Stimulated activated naive CD4-positive, alpha-beta T cell treated with Interleukin-2 at 50 U/mL for 16 hours (primary cell): ENCODE measurements at places on chromosomes 3 and 15.

- DNase-seq: no peak
These were observed 23.7 kb upstream of the SFMBT1 start for GRCh38 chr3:53069422-53070068.

DNA sequence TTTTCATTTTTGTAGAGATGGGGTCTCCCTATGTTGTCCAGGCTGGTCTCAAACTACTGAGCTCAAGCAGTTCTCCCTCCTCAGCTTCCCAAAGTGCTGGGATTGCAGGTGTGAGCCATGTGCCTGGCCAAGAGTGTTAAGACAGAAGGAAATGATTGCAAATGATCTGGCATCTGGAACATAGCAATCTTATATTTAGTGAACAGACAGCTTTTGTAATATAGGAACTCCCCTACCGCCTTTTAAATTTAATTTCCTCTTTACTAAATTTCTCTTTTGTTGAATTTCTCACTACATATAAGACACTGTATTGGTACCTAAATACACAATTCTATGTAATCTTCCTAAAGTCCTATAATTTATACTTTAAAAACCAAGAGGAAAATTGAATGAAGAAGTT lies 13.1 kb downstream of the ANO10 start:
- DNase-seq: no peak

- no peak for DNase-seq
These were observed 44.5 kb upstream of the MYO5C start for GRCh38 chr15:52340093-52340492.

- DNase-seq: no peak
These were observed 79.2 kb downstream of the B3GALNT1 start for GRCh38 chr3:161025911-161026310.

DNA sequence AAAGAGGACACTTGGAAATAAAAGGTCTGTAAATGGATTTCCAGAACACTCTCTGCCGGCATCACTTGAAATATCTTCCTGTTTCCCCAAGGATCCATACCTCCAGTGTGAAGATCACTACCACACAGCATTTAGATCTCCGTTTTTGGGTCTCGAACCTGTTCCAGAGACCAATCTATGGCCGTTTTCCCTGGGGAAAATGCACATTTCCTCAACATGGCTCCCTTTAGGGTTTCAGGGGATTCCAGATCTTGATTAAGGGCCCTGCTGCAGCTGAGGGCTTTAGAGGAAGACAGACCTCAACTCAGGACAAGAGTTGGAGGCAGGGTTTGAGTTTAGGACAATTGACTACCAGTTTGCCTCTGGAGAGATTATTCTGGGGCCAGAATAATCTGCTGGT lies 2.1 kb downstream of the CTSH start:
- DNase-seq: no peak

- no peak for DNase-seq
These were observed 892.3 kb downstream of the CADM2 start for GRCh38 chr3:85851071-85851470.

DNA sequence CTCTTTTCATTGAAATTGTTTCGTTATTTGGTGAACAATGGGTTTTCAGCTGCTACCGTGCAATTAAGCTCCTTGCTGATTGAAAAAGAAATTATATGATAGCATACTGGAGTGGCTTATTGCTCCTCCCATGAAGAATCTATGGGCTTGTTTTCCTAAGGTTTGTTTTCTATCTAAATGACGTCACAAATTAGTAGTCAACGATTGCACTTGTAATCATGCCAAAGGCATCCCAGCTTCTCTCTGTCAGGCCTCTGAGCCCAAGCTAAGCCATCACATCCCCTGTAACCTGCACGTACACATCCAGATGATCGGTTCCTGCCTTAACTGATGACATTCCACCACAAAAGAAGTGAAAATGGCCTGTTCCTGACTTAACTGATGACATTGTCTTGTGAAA lies 388.0 kb upstream of the LMCD1 start:
- no peak for DNase-seq

- DNase-seq: no peak
These were observed 143.7 kb downstream of the NR1D2 start for GRCh38 chr3:24088782-24089181.

- no peak for DNase-seq
These were observed 54.8 kb upstream of the TNFSF10 start for GRCh38 chr3:172577987-172578570.

DNA sequence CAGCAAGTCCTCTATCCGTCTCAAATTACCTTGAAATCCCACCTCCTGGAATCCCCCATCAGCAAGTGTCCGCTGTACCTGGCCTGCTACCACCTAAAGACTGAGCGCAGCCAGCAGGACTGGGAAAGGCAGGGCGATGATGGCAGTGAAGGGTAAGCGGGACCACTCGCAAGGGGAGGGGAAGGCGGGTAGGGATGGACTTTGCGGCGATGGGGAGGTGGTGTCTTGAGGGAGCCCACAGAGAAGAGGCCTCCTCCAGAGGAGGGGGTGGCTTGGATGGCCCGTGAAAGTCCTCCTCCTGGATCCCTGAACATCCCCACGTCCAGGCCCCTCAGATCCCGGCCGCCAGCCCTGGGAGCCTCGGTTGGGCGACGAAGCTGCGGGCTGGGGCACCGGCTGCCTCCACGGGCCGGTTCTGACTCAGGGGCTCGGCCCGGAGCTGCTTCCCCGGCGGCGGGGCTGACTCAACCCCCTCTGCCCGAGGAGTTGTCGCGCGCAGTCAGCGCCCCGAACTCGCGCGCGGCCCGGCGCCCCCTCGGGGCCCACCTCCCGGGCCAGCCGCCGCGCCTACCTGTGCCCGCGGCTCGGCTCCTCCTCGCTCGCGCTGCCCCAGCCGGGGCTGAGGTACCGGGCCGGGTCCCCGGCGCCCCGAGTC lies 512 bp downstream of the LARP6 start:
- DNase-seq: no peak

DNA sequence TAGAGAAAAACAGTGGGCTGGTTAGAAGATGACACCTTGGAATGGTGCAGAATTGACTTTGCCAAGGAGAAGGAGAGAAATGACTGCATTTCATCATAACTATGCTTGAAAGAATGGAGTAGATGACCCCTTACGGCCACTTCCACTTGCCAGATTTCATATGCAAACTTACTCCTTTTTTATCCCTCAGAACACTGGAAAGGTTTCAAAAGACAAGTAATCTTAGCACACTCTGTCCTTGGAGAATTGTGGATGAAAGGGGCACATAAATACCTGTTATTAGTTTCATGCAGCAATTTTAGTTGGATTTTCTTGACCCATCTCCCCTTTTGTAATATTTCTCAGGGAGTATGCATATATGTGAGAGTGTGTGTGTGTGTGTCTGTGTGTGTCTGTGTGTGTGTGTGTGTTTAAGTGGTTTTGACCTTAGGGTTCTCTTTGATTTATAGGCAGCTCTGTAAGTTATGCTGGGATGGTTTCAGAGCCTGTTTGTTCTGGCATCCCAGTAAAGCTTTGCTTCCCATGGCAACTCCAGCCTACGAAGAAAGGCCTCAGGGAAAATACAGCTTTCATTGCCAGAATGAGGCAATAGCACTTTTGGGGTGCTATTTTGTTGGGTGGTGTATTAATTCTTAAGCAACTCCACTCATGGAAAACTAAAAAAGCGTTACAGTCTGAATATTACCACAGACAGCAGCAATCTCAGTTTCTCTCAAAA lies 122.2 kb upstream of the TP63 start:
- no peak for DNase-seq

DNA sequence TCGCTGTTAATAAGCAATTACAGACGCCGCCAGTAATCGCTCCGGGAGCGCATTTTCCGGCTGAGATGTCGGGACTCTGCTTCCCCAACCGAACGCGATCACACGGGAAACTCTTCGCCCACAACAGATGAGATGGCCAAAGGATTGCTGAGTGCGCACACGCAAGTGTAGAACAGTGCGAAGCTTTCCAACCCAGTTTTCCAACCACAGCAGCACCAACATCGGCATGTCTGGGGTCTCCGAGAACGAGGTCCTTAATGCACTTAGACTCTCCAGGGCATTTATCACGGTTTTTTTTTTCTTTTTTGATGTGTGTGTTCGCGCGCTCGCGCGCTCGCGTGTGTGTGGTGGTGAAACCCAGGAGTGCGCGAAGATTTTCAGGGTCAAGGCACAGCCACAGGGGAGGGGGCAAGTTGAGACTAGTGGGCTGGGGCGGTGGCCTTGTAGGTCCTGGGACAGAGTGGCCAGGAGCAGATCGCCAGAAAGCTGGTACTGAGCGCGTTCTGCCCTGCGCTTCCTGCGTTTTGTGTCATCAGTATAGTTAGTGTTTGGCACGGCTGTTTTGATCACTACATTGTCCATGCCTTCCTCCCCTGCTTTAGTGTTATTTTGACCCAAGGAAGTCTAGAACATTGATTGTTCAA lies 1.8 kb upstream of the EOMES start:
- DNase-seq: no peak

GRCh38 chr15:60000113-60000823 lies 3.8 kb upstream of the FOXB1 start:
- DNase-seq: no peak

DNA sequence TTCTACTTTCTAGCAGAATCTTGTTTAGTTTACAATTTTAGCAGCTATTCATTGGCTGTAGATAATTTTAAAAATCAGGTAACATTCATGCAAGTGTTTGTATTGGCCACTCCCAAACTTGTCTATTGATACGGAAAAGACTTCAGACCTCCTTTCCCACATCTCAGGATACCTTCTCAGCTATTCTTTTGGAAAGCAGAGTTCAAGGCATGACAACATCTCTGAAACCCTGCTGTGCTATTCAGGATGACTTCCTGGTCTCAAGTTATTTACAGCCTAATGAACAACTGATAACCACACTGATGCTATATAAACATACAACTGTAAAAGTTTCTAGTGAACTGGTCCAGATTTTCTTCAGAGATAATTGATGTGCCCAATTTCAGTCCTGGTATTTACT lies 55.8 kb downstream of the DZIP3 start:
- no peak for DNase-seq

GRCh38 chr15:78195735-78196201 lies 38.6 kb downstream of the ACSBG1 start:
- DNase-seq: peak; percentile 9

GRCh38 chr15:57738734-57739237 lies 32.3 kb downstream of the POLR2M start:
- no peak for DNase-seq

GRCh38 chr3:44409640-44410410 lies 67.6 kb downstream of the ZNF445 start:
- no peak for DNase-seq

DNA sequence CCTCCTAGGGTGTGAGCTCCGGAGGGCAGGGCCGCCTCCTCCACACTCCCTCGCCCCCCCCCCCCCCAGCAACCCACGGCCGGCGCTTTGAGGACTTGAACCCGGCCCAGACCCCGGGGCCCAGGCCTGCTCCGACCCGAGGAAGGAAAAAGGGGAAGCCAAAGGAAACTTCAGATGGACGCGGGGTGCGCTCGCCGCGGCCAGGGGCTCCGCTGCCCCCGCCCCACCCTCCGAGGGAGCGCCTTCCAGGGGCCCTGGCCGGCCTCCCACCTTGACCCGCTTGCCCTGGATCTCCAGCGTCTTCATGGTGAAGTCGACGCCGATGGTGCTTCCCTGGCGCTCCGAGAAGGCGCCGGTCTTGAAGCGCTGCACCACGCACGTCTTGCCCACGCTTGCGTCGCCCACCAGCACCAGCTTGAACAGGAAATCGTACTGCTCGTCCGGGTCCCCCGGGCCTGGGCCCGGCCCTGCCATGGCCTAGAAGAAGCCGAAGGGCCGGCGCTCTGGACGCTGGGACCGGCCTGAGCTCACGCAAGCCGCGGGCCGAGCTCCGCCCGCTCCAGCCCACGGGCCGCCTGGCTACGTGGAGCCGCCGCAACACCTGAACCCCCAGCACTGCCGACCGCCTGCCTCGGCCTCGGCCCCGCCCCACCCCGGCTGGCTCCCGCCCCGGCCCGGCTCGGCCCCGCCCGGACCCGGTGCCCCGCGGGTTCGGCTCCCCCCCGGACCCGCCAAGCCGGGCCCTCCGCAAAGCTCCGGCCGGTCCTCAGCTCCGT lies 400 bp downstream of the RAB43 start:
- peak; percentile 50 for DNase-seq

DNA sequence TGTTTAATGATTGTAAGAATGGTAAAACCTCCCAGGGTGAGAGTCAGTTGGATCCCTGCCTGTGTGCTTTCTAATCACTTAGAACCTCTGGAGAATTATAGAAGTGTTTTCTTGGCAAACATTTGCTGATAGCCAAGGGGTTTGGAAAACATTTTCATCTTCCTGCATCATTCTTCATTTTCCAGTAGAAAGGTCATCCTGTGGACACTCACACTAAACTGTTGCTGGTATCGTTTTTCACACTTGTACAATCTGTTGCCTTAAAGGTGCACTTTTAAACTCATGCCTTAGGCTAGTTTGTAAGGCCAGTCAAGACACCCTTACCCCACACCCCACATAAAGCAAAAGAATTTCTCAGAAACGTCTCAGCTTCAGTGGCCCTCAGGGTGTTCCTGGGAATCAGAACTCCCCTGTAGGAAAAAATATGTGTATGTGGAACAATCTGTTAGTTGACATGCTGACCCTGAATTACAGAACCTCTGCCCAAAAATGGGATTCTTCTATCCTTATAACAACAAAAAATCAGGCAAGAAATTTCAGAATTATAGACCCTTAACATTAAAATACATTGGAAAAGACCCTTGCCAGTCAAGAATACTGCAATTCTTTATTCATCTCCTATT lies 5.8 kb upstream of the PLD1 start:
- no peak for DNase-seq

- no peak for DNase-seq
These were observed 74.3 kb upstream of the SCN5A start for GRCh38 chr3:38723569-38724391.

GRCh38 chr15:72009222-72009621 lies 108.7 kb downstream of the MYO9A start:
- DNase-seq: no peak

DNA sequence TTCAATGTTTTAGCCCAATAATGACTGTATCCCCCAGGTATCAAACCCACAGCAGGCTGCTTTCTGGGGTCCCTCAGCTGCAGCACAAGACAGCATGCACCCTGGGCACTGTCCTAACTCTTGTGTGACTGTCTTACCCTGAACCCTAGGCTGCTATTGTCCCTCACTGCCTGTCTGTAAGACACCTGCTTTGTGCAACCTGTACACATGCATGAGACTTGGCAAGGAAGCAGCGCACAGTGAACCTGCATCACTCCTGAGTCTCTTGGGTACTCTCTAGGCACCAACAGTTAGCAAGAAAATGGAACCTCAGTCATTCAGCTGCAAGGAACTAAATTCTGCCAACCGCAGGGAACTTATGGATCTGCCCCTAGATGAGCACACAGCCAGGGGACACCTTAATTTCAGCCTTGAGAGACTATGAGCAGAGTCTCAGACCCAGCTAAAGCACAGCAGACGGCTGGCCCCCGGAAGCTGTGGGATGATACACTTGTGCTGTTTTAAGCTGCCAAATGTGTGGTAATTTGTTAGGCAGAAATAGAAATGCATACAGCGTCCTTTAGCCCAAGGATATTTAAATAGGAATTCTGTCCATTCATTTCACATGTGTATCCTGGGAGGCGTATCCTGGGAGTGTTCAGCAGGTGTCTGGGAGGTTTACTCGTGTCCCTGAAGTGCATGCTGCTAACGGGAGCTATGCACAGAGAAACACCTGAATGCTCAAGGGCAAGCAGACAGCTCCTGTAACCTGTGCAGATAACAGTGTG lies 223.8 kb downstream of the KLF13 start:
- no peak for DNase-seq

- DNase-seq: no peak
These were observed 18.1 kb upstream of the CCR9 start for GRCh38 chr3:45868213-45868612.
